NCI-H774 (cell line): ENCODE measurements at places on chromosomes 2 and 18.

DNA sequence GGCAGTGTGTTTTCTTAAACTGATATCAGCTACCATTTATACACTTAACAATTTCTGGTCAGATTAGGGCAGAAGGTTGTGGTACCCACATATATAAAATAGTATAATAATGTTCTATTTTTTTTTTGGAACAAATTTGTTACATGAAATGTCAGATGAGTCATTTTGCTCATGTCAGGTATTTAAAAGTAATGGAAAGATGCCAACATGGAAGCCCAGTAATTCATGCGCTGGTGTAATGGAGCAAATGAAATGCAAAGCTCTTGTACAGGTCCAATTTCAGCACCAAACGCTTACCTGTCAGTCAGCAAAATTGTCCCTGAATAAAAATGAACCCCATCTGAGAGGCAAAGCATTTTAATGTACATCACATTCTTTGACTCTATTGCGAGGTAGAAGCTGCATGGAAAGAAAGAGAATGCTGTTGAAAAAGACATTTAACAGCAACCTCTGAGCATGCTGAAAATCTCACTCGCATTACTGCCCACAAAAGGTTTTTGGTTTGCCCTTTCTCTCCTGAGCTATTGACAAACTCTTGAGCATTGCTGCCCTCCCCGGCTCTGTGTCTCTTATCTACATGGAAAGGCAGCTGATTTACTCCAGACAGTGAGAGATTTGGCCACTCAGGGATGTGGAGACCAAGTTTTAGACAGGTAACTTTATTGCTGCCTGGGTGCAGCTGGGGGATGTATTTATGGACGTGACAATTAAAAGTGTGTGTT is 217.5 kb downstream of the CAMKMT start:
- DNase-seq = no peak

GRCh38 chr2:132448331-132448730 is 31.7 kb downstream of the GPR39 start:
- no peak for DNase-seq

GRCh38 chr2:62410015-62410453 is 96.0 kb downstream of the TMEM17 start:
- DNase-seq = no peak

DNA sequence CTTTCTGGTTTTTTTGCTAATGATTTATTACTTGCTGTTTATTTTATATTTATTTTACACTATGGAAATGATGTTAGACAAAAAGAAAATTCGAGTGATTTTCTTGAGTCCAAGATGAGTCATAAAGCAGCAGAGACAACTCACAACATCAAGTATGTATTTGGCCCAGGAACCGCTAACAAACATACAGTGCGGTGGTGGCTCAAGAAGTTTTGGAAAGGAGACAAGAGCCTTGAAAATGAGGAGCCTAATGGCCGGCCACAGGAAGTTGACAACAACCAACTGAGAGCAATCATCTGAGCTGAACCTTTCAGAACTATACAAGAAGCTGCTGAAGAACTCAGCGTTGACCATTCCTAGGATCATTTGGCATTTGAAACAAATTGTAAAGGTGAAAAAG is 594.1 kb downstream of the SATB2 start:
- DNase-seq = no peak

GRCh38 chr18:58819051-58819450 is 45.6 kb upstream of the ZNF532 start:
- DNase-seq = no peak

DNA sequence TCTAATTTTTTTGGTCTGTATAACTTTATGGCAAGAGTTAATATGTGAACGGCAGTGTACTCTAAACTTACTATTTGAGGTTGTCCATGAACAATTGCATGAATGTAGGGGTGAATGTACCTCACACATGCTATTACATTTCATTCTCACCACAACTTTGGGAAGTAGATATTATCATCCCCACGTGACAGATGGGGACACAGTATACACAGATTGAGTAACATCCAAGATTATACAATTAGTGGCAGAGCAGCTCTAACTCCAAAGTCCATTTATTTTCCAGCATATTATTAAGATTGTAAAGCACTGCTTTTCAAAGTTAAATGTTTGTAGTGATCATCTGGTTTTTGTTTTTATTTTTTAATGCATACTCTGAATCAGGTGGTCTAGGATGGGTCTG is 622.1 kb upstream of the ZEB2 start:
- DNase-seq = no peak

- DNase-seq = peak; percentile 75
These were observed 255.3 kb downstream of the VAPA start for GRCh38 chr18:10169064-10169562.

DNA sequence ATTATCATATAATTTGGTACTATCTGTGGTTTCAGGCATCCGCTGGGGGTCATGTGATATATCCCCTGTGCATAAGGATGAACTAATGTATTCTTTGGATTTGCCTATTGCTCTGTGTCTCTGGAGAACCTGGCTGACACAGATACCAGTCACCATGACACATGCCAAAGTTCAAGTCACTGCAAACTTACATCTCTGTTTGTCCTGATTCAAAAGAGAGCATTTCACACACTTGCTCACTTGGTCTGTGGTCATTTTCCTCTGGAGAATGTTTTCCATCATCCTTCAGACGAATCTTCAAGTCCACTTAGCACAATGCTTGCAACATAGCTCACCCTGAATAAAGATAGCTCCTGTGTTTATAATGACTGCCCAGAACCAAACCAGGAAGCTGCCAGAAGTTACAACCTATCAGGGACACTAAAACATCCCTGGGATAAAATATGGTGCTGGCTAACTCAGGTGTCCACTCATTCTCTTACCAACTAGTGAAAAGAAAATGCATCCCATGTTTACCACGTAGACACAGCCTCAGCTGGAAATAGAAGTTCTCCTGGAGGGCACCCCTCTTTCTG is 18.1 kb downstream of the SULT1C3 start:
- DNase-seq = no peak

DNA sequence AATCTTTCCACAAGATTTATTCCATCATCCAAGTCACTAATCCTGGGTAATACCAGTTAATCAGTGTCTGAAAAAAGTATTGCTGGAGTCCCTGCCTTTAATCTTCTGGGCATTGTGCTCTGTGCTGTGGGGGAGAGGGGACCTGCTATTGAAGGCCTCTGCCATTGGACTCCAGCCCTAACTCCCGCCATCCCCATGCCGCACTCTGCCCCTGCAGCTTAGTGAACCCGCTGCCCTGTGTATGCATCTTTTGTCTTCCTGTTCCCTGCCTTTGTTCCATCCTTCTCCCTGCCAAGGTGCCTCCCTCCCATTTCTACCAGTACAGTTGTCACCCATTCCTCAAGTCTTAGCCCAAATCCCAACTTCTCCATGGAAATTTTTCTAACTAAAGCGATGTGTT is 113.8 kb upstream of the EPAS1 start:
- DNase-seq = no peak

GRCh38 chr18:49731421-49731841 is 81.9 kb downstream of the ACAA2 start:
- DNase-seq = no peak

GRCh38 chr2:9203876-9204275 is 2.7 kb upstream of the ASAP2 start:
- no peak for DNase-seq

- no peak for DNase-seq
These were observed 76.7 kb downstream of the RNF144A start for GRCh38 chr2:6993936-6994335.

DNA sequence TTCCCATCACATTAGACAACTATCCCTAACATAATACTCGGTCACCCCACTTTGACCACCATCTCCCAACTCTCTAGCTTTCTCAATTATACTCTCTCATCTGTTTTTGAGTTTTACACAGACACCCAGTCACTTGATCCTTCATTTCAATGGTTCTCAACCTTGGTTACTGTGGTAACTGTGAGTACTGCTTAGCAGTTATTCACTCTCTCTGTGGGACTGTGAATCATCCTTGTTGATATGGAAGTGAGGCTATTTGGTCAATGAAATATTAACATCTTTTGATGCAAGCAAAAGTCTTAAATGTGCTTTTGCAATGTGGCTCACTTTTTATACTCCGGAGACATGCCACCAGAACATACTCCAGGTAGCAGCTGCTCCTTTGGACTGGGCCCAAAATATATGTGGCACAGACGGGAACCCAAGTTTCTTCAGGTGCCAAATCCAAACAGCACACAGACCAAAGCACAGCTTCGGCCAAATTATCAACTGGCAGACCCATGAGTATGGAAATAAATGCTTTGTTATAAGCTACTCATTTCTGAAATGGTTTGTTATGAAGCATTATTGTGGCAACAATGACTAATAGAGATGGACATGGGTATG is 75.0 kb upstream of the SLC25A52 start:
- no peak for DNase-seq

DNA sequence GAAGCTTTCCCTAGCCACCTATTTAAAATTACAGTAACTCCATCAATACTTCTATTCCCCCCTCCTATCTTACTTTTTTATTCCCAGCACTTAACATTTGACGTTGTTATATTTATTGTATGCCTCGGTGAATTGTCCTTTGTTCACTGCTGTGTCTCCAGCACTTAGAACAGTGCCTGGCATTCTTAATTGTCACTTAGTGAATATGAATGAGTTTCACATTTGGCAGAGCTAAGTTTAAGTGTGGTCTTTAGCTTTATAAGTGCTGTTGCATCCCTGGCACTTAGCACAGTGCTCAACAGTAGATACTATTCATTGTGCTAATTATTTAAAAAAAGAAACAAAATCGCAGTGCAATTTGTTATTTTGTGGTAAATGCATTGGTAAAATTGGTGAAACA is 1.7 kb downstream of the RMP24 start:
- DNase-seq = no peak

GRCh38 chr2:37366773-37367172 is 22.3 kb downstream of the QPCT start:
- DNase-seq = no peak

DNA sequence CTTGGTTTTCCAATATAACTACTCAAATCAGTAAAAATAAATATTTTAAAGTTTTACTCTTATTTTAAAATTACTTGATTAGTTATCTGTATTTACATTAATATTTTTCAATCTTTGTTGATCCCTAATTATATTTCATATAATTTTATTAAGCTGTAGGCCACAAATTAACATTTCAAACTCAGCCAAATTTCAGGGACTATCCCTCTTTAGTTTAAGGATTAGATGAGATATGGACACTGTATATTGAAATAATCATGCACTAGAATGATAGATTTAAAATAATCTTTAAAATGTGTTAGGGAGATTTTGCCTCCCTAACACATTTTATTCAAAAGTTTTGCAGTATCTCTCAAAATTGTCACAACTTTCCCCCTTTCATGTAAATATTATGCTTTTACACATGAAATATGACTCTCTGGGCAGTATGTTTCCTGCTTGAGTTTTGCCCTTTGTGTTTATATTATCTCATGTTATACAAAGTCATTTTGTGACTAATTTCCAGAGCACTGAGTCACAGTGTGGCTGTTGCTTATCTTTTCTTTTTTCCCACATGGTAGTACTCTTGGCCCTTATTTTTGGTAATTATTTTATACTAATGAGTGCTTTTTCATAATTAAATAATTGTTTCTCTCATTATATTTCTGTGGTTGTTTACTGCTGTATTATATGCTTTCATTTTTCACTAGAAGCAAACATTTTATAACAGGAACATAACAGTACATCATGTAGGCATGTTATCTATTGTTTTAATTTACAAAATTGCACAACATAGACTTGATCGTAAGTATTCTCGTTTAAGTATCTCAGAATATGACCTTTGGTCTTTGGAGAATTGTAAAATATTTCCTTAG is 1.2 kb downstream of the TFPI start:
- DNase-seq = no peak

GRCh38 chr2:127017548-127017947 is 89.4 kb downstream of the BIN1 start:
- no peak for DNase-seq

- DNase-seq = no peak
These were observed 55.3 kb downstream of the SP3 start for GRCh38 chr2:173909846-173910245.

DNA sequence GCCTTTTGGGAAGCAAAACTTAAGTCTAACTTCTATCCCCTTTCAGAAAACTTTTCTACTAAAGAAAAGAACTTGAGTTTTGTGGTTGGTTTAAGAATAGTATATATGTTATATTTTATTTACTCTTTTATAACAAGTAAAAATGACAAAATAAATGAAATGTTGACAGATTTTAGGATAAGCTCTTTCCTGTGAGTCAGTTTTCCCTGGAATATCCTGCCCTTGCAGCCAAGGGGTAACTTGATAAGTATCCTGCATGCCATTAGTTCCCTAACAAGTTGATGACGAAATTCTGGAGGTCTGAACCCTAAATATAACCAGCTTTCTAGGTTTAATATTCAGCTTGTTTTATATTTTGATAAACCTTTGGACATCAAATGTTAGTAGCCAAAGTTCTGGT is 7.3 kb upstream of the HTR2B start:
- no peak for DNase-seq
